Left renal pelvis (tissue), 4 donors: ENCODE measurements at places on chromosomes 16 and 17. TPM values are rescaled to one million over a fixed set of nuclear protein-coding genes. Genes with fewer than 3 reads are reported as not detected.

AANAT gene
- polyA plus RNA-seq = 0.22 TPM

DNA sequence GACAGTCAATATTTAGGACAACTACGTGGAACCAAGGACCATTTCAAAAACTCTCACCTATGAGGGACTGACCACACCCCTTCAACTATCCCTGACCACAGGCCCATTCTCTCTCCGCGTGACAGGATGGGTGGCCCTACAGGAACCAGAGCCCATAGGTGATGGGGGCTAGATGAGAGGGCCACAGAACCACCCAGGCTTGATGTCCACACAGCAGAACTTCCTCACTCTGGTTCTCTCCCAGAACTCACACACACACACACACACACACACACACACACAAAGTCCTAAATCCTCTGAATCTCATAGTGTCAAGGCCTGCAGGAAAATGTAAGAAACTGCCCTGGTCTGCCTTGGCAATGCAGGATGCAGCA, 1.5 kb downstream of the ZNF319 start:
- no peak for DNase-seq

DNA sequence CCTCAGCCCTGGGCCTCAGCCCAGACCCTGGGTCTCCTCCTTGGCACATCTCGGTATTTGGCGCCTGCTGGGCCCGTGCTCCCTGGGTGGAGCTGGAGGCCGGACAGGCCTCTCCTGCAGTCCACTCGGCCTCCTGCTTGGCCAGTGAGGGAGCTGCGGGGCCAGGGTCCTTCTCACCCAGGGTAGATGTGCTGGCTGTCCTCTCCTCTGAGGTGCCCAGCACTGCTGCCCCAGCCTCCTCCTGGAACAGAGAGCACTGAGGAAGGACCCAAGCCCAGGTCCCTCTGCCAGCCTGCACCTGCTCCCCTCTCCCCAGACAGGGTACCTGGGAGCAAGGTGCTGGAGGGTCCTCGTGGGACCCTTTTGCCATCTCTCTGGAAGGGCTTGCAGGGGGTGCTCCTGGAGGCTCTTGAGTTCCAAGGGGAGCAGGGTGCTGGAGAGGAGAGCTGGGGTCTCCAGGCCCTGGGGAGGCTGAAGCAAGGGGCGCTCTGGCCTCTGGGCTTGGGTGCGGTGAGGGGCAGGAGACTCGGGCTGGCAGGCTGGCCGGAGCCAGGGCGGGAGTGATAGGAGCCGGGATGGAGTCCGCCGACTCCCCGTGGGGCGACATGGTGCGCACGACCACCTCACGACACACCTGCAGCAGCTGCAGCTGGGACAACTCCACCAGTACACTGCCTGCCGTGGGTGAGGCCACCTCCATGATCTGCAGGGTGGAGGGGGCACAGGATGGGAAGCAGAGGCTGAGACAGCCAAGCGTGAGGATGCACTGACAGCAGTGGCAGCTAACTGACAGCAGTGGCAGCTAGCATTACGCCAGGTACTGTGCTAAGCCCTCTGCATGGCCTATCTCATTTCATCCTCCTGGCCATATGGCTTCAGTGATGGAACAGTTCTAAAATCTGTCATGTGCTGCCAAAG, 17.8 kb downstream of the TSPOAP1 start:
- no peak for DNase-seq

- no peak for DNase-seq
Measured at GRCh38 chr17:66412857-66413558, 110.6 kb downstream of the PRKCA start.

GRCh38 chr17:27840688-27841087, 40.4 kb upstream of the NOS2 start:
- no peak for DNase-seq

CHP2 gene
- polyA plus RNA-seq = 1.3 TPM

- DNase-seq = no peak
Measured at GRCh38 chr17:21289902-21290571, 5.5 kb downstream of the MAP2K3 start.

SLC22A31 gene
- 0.70 TPM for polyA plus RNA-seq
